Activated T-cell treated with anti-CD3 and anti-CD28 coated beads, Interleukin-2, amount 50 U/mL, for 4 hours (primary cell): ENCODE measurements at places on chromosomes 1 and 21. TPM values are rescaled to one million over a fixed set of nuclear protein-coding genes. Genes with fewer than 3 reads are reported as not detected.

GRCh38 chr1:1205769-1206375 lies 520 bp downstream of the TNFRSF18 start:
- DNase-seq, result no peak

- no peak for DNase-seq
Observed at GRCh38 chr1:88503646-88504045, 180.4 kb upstream of the PKN2 start.

- DNase-seq, result no peak
Observed at GRCh38 chr1:222938986-222939385, 124.1 kb downstream of the DISP1 start.

DNA sequence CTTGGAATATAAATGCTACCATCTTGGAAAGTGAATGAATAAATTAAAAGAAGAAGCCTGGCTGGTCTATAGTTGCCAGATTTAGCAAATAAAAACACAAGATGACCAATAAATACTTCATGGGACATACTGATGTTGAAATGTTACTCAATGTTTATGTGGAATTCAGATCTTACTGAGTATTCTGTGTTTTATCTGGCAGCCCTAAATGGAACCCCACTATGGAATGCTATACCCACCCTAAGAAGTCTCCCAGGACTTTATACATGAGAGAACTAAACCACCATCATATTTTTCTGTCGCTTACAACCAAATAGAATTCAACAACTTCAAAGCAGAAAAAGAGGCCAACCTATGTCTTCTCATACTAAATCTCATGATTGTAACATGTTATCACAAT lies 177.6 kb upstream of the HMCN1 start:
- no peak for DNase-seq

DNA sequence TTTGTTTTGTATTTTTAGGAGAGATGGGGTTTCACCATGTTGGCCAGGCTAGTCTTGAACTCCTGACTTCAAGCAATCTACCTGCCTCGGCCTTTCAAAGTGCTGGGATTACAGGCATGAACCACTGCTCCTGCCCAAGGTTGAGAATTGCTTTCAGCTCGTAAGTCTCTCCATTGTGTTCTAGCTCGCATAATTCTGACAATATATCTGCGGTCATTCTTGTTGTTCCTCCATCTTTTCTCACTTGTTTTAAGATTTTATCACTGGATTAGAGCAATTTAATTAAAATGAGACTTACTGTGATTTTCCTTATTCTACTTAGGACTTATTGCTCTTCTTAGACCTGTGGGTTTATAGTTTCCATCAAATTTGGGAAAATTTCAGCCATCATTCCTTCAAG lies 102.9 kb downstream of the AHCTF1 start:
- no peak for DNase-seq

GRCh38 chr1:160471253-160471652 lies 51.8 kb downstream of the SLAMF6 start:
- DNase-seq, result no peak

- DNase-seq, result no peak
Observed at GRCh38 chr1:231000639-231001038, 21.7 kb downstream of the ARV1 start.

DNA sequence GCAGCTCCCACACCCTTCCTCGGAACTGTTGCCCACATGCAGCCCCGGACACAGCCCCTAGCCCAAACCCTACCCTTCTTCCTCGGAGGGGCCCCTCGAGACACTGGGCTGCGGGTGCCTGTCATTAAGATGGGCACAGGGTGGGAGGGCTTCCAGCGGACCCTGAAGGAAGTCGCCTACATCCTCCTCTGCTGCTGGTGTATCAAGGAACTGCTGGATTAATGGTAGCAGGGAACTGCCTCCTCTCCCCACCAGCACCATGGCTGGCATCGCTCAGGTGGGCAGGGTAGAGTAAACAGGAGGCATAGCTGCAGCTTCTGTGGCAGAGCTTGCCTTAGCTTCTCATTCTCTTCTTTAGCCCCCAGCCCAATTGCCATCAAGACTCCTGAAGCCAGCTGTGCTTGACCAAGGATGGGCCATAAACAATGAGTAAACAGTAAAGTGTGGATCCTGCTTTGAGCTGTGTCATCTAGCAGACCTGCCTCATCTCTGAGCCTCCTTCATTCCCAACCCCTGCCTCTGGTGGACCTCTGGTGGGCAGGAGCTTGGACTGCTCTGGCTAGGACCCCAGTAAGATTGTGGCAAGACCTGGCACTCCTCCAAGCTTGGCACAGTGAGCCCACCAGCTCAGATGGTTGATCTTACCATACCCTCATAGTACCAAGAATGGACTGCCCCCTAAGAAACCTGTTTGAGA lies at the start of gene LENEP:
Gene LENEP (plus strand): TSS at position 15 of the 697 bp plus-strand sequence. CDS start 22 bp downstream, at position 37.
- DNase-seq, result no peak

GRCh38 chr1:41317361-41317760 lies 43.9 kb upstream of the FOXO6 start:
- DNase-seq, result no peak

Gene ATP1A2
- total RNA-seq, result not detected

GRCh38 chr1:231828182-231828920 lies 201.8 kb downstream of the DISC1 start:
- DNase-seq, result no peak

DNA sequence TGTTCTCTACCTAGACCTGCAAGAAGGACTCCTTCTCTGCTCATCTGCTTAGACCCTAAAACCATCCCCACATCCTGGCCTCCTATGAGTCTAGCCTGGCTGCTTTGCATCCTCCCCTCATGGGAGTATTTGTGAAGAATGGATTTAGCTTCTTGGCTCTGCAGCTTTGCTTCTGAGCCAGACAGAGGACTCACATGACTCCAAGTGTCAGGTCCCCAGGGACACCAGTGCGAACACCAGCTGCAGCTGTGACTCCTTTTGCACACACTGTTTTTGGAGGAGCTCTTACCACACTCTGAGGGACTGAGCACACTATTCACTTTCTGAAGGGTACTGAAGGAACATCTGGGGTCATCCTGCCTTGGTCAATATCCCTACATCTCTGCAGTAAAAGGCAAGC lies 131.8 kb upstream of the SGIP1 start:
- DNase-seq, result no peak

- DNase-seq, result no peak
Observed at GRCh38 chr1:208600456-208601190, 356.4 kb upstream of the PLXNA2 start.

Gene SLAMF7
- 44.1 TPM for total RNA-seq

GRCh38 chr1:90881034-90881433 lies 140.8 kb downstream of the ZNF644 start:
- no peak for DNase-seq

DNA sequence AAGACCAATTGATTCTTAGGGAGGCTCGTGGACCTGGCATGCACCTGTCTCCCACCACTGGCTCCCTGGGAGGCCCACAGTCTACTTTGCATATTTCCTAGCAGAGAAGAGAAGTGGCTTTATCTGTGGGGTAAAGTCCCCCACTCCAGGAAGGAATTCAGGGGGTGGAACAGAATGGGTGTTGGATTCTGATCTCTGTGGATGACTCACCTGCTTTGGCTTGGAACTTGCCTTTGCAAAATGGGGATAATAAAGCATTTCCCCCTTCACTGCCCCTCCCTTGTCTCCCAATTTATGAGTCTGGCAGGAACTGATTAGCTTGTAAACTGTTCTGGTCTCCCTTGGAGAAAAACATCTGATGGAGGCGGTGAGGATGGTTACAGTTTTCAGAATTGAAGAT lies 21.2 kb upstream of the OTUD3 start:
- DNase-seq, result no peak

Gene CACNA1S
- total RNA-seq, result not detected

DNA sequence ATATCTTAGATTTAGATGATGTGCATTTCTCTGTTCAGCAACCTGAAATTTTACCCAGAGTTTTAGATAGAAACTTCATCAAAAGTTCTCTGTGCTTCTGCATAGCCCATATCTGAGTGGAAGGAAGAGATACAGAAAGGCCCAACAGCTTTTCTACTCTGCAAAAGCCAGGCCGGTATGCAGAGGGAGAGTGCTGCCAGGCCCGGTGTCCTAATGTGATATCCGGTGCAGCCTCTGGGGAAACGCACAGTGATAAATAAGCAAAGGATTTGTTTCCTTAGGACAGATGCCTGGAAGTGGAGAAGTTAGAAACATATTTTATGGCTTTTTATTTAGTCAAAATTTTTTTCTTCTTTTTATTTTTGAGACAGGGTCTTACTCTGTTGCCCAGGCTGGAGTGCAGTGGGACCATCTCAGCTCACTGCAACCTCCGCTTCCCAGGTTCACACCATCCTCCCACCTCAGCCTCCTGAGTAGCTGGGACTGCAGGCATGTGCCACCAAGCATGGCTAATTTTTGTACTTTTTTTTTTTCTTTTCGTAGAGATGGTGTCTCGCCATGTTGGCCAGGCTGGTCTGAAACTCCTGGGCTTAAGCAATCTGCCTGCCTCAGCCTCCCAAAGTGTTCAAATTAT lies 145.8 kb downstream of the PATJ start:
- DNase-seq, result no peak

Gene OPTC
- total RNA-seq, result not detected

- DNase-seq, result no peak
Observed at GRCh38 chr1:220966881-220967611, 87.8 kb downstream of the HLX start.

- DNase-seq, result no peak
Observed at GRCh38 chr1:14372526-14372925, 226.0 kb upstream of the KAZN start.

DNA sequence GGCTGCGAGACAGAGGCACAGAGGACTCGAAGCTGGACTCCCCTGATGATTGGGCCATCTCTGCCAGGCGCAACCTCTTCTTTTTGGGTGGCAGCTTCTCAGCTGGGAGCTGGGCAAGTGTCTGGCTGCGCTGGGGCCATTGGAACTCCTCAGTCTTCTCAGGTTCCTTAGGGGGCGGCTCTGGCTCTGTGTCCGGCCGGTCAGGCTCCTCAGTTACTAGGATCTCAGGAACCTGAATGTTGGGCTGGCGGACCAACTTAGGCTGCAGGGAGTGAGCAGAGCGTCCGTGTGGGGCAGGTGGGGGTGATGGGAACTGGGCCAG lies 97.5 kb upstream of the EDN2 start:
- DNase-seq, result no peak

Gene MYOM3
- not detected for total RNA-seq
